ENCODE measurements at places on chromosomes 12 and 14.

- DNase-seq = no peak
Observed at GRCh38 chr12:72836194-72836593, 564.0 kb downstream of the TRHDE start.

DNA sequence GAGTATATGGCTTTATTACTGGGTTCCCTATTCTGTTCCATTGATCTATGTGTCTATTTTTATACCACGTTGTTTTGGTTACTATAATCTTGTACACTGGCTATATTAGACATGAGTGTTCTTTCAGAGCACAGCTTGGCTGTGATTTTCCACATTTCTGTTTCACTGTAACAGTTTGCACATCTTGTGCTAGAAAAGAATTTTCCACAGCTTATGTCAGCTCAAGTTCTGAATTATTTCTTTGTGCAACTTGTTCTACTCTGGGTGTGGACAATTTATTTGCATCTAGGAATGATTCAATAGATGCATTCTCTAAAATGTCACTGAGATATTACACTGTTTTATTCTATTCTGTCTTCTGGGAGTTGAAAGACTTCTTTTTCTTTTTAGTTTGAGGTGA is 28.4 kb upstream of the OR5AU1 start:
- no peak for DNase-seq

- no peak for DNase-seq
Observed at GRCh38 chr14:90198541-90199060, 57.8 kb upstream of the PSMC1 start.

DNA sequence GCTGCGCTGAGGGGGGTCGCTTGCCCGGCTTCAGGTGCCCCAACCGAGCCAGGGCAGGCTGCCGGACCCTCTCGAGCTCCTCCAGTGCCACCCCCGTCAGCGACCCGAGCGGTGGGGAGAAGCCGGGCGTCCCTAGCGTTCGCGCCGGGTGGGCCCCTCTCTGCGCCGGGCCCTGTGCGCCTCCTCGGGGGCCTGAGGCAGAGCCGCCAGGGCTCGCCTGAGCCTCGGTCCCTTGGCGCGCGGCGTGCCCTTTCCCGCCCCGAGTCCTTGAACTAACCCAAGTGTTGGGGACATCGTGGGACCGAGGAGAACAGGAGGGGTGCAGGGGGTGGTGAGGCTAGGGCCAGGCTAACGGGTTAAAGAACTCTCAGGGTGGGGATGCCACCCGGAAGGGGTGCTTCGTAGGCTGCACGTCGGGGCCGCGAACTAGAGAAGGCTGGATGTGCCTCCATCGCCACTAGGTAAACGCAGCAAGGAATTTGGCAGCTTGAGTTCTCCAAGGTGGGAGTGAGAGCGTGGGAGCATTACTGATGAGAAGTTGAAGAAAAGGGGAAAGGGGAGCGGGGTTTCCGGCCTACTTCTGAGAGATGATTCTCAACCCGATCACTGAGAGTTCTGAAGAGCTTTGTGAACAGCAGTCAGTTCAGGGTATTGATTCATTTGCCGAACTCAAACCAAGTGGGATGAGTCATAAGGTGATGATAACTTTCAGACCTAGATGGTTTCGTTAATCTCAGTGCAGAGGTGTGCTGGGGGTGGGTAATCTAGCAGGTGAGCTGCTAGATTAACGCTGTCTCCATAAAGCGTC is 618 bp downstream of the RNF34 start:
- DNase-seq = peak; percentile 50

DNA sequence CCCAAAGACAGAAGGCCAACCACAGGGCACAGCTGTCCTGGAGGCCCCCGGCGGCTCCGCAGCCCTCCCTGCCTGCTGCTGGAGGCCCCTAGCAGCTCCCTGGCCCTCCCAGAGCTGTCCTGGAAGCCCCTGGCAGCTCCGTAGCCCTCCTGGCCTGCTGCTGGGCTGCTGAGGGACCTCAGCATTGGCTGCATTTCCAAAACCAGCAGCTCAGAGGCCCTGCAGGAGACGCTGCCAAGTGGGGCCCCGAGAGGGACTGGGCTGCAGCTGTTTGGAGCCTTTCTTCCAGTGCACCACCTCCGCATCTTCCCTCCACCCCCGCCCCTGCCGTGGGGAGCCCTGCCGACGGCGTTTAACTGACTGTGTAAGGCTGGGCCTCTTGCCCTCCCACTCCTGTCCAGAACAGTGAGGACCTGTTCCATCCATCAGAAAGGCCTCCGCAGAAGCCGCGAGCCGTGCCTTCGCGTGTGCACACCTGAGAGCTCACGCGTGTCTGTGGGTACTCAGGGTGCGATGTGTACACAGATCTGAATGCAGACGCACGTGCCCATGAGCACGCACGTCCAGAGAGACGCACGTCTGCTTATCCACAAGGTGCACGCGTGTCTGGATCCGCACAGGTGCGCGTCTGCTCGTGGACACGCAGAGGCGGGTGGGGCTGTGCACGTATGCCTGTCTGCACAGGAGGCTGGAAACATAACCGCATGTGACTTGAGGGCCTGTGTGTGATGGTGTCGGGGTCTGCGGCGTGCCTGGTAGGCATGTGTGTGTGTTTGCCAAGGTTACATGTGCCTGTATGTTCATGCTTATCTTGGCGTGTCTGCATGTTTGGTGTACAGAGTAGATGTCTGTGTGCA is 57.0 kb upstream of the FBRSL1 start:
- DNase-seq = peak; percentile 24

GRCh38 chr12:102331419-102331818 is 133.8 kb upstream of the PMCH start:
- no peak for DNase-seq

GRCh38 chr12:8887285-8887715 is 27.0 kb upstream of the PHC1 start:
- DNase-seq = peak; percentile 25

DNA sequence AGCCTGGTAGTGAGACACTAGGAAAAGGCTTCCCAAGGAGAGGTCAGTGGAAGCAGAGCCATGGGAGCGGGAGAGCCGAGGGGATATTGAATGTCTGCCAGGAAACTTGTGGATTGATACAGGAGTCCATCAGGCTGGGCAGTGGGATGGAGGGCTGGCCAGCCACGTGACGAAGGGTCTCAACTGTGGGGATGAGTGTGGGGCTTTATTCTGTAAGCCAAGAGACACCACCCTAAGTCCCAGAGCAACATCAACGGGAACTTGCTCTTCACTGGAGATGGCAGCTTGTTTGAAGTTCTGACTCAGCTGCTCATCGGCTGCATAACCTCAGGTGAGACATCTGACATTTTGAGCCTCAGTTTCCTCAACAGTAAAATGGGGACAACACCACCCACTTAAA is 197.8 kb downstream of the VRK1 start:
- DNase-seq = no peak

GRCh38 chr14:73236157-73236556 is 1.1 kb upstream of the PAPLN start:
- no peak for DNase-seq

GRCh38 chr12:15701631-15702156 is 87.5 kb downstream of the EPS8 start:
- DNase-seq = peak; percentile 75

- peak; percentile 68 for DNase-seq
Observed at GRCh38 chr12:46660719-46661109, 165.1 kb downstream of the SLC38A4 start.

DNA sequence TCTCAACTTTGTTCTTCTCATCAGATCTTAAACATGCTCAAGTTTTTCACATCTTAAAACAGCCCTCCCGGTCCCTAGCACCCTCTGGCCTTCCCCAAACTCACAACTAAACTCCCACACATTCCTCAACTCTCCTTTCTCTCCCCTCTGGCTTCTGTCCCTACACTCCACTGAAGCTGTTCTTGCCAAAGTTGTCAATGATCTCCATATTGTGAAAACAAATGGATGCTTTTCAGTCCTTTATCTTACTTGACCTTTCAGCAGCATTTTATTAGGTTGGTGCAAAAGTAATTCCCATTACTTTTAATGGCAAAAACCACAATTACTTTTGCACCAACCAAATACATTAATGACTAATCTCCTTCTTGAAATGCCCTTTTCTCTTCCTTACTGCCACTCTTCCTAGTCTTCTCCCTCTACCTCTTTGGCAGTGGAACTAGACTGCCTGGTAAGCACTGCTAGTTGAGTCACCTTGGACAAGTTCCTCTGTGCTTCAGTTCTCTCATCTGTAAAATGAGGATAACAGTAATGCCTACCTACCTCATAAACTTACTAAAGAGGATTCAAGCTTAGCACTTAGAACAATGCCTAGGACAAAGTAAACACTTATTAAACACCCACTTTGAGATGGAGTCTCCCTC is 16.0 kb downstream of the CERS5 start:
- peak; percentile 49 for DNase-seq

DNA sequence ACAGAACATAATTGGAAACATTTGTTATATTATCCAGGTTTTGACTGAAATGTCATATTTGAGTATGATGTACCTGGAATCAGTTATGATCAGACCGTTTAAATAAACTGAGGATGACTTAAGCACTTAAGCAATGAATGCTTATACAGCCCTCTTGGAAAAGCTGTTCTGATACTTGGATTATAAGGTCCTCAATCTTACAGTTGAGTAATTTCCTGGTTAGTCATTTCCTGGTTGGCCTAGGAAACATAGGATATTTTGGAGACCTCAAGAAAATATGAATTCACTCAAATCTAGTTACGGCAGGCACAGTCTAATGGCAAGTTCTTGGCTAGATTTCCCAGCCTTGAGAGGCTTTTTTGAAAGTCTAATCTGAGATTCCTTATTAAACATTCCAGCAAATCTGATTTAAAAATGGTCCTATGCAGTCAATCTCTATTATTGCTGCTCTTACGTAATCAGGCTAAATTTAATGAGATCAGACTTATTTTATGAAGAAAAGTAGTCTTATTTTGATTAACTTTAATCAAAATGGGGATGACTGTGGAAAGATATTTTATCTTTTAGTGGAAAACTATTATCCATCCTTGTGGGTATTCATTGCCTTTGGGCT is 447.2 kb downstream of the SNAPC1 start:
- peak; percentile 90 for DNase-seq

DNA sequence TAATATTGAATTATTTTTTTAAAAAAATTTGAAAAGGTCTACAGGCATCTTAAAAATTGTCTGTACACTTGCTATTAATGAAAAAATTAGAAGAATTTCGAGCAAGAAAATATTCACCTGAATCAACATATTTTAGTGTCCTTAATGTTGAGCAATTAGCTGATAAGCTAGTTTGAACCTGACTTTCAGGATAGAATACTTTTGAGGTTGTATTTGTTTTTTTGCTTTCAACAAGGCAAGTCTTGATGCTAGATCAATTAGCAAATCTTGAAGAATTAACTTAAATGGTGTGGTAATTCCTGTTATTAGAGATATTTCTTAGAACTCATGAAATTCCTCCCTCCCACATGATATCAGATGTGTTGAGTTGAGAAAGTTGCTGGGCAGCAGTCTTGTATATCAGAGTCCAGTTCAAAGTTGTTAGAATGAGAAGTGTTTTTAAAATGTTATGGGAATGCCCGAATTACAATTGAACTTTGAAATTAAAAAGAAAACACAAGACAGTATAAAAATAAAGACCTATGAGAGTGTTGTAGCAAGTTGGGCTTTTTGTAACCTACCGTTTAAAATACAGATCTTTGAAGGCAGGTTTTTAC is 119.2 kb downstream of the TRMT5 start:
- DNase-seq = no peak

GRCh38 chr14:81157431-81157830 is 63.3 kb downstream of the GTF2A1 start:
- no peak for DNase-seq

DNA sequence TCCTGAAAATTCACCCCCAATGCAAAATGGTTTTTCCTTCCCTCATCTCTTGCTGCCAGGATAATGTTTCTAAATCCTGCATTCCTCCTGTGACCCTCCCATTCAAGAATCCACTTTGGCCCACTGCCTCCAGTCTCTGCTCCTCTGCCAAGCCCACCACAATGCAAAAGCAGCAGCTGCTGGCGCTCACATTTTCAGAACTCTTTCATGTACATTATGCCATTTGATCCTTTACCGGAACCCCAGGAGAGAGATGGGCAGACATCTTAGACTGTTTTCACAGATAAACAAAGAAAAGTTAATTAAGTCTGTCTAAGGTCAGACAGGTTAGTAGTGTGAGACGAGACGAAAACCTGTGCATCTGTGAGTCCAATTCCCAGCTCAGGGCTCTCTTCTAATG is 12.9 kb downstream of the LRIG3 start:
- DNase-seq = no peak

DNA sequence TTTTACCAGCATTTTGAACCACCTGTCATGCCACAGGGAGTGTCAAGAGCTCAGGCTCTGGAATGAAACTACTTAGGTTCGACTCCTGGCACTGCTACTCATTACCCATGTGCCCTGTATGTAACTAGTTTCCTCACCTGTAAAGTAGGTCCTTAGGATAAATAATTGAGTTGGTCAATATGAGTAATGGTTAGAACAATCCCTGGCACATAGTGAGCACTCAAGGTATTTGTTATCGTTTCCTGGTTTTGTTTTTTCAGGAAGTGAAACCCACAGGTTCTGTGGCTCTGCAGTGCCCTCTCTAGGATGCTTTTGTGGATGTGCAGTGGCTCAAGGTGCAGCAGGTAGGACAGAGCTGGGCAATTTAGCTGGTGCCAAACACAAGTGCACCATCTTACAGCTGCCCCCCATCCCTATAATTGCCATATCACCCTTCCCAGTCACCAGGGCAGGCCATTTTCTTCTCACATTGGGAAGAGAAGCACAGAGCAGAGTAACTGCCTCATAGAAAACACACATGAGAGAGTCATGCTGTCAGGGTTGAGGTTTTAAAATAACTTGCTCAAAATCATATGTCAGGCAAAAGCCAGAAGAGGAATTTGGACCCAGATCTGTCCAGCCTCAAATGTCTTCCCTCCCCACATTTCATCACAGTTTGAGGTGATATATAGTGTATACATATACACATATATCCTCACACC is 297.5 kb downstream of the RPAP3 start:
- no peak for DNase-seq

- DNase-seq = no peak
Observed at GRCh38 chr12:19681007-19681406, 241.7 kb downstream of the AEBP2 start.

- DNase-seq = no peak
Observed at GRCh38 chr12:13117029-13117428, 13.6 kb upstream of the GSG1 start.

DNA sequence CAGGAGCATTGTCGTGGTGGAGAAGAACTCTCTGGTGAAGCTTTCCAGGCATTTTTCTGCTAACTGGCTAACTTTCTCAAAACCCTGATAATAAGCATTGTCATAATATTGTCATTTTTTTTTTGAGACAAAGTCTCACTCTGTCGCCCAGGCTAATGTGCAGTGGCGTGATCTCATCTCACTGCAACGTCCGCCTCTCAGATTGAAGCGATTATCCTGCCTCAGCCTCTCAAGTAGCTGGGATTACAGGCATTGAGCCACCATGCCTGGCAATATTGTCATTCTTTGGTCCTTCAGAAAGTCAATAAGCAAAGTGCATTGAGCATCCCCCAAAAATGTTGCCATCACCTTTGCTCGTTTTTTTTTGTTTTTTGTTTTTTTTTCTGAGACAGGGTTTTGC is 26.4 kb downstream of the C12orf71 start:
- no peak for DNase-seq

- peak; percentile 93 for DNase-seq
Observed at GRCh38 chr12:124764451-124764850, 99.2 kb downstream of the SCARB1 start.

Measured in fibroblast of mammary gland (primary cell).